CD4-positive, alpha-beta T cell treated with Interferon alpha-2 for 1 hour (primary cell): ENCODE measurements at places on chromosomes 3 and 15.

DNA sequence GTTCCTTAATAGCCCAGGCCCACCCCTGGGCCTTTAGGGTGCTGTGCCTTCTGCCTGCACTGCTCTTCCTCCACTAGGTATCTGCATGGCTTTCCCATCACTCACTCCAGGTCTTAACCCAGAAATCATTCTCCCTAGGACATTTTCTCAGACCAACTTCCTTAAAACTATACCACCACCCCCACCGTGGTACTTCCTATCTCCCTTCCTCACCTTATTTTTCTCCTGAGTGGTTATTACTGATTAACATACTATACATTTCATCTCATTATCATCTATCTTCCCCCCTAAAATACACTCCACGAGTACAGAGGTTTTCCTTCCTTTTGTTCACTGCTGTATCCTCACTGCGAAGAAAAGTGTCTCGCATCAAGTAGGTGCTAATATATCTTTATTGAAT, 115.2 kb downstream of the ANO10 start:
- DNase-seq, result no peak

- no peak for DNase-seq
Measured at GRCh38 chr15:89333011-89333860, 1.4 kb downstream of the POLG start.

DNA sequence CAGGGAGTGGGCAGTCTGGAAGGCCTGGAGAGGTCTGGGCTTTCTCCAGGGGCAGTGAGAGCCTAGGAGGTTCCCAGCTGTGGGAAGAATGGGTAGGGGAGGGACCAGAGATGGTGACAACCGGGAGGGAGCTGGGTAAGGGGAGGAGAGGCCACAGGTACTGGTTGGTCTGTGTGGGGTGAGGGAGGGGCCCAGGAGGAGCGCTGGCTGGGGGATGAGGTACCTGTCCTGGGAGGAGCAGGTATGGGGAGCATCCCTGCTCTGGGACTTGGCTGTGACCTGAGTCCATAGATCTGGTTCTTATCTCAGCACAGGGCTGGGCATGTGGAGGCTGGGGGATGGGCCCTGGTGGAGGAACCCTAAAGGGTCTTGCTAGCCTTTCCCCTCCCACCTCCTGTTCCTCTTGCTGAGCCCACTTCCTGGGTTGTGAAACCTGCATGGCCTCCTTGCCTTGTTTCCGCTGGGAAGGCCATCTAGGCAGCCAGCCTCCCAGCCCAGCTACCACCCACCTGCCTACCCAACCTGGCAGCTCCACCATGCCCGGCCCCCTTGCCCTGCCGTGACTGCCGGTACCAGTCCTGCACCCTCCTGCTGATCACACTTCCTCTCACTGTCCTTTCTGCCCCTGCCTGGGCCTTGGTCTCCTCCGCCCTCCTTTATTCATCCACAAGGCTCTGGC, 11.0 kb downstream of the PRKCD start:
- no peak for DNase-seq

- DNase-seq, result no peak
Measured at GRCh38 chr3:28917895-28918475, 362.9 kb upstream of the RBMS3 start.

DNA sequence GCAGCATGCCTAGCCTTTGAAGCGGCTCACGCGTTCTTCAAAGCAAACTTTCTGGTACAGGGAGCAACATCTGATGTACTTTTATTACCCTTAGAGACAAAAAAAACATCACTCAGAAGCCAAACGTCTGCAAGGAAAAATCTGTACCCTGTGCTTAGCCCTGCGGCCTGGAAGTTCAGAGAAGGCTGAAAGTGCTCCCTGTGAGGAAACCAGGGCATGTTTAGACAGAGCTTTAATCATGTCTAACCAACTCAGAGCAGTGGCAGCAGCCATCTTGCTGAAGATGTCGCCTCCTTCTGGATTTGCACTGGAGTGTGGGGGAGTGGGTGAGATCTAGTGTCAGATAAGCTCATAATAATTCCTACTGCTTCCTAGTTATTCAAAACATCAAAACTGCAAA, 170.4 kb downstream of the P3H2 start:
- no peak for DNase-seq
